ENCODE measurements at places on chromosomes 16 and 17.

DNA sequence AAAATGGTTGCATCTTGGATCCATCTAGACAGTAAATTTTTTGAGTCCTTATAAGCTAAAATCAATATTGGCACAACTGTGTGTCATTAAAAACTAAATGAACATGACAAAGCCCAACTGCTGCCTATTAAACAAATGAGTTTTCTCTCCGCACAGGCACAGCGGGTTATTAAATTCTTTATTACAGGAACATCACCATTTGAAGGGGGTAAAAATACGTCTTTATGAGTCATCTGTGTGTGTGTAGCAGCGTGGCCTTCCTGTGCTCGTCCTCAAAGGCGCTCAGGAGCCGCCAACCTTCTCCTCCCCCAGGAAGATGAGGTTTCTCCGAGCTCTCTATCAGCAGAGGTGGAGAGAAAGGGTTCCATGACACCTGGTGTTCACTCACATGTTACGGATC lies 62.6 kb upstream of the SDK2 start:
- DNase-seq, result no peak

DNA sequence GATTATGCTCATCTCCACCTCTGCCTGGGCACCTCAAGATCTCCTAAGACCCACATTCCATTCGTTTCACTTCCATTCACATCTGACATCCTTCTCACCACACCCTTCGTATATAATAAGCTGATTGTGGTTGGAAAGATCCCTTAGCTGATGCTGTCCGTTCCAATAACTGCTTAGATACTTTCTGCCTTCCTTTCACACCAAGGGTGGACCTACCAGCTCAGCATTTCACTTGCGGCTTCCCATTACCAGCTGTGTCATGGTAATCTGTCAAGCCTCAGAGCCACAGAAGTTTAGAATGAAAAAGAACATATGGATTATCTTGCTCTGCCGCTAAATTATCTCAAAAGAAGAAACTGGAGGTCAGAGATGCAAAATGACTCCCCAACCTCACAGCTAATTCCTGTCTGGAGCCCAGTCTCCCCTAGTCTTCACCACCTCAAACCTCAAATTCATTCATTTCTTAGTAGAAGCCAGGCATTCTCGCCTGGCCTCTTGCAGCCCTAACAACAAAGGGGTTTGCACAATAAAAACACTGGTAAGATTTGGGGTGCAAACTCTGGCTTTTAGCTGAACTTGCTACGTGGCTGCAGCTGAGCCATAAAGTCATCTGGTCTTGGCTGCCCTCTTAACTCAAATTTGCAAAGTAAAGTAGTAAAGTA lies 182.8 kb upstream of the HS3ST3A1 start:
- no peak for DNase-seq

DNA sequence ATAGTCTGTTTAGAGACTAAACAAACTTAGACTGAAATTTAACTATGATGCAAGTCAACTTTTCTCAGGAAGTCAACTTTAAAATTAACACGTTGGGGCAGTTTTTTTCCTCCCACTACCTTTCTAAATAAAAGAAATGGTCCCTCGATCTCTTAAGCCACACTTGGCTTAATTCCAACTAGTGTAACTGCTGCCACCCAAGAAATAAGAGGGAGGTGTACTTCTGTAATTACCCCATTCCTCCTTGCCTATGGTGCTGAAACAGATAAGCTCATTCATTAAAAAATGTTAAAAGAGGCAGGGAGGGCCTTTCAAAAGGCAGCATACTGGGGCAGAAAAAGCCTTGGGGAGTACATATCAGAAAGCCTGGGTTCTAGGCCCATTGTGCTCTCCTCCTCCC lies 59.8 kb downstream of the NCOR1 start:
- DNase-seq, result no peak

- no peak for DNase-seq
Measured at GRCh38 chr17:37081287-37081686, 132.5 kb downstream of the AATF start.

DNA sequence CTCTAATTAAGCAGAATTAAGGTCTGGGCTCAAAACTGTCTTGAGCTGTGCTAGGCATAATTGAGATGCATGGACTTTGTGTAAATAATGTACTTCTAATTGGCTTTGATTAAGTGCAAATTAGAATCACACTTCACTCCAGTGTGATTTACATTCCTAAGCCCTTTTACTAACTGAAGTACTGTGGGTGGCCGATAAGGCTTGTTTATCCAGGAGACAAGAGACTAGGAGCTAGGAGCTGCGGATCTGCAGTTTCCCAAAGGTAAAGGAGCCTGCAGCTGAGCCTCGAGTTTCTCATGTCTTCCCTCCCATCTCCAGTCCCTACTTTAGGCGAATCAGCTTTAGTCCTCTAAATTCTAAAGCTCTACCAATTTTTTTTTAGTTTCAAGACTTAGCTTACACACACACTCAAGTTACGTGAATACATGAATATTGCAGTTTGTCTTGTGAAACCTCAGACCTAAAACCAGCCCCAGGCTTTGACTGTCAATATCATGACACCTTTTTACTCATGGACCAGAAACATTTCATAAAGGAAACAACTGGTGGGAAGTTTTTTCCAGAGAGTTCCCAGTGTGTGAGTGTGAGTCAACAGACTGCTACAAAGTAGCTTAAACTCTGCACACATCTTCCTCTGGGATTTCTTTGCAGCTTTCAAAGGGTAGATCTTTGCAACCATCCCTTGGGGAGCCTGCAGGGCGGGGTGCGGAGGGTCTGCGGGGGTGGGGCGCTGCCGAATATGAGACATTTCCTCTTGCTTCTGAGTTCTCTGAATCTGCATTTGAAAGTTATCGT lies 113.9 kb upstream of the TBX2 start:
- no peak for DNase-seq

GRCh38 chr16:620700-621525 lies 9.9 kb upstream of the WFIKKN1 start:
- no peak for DNase-seq

DNA sequence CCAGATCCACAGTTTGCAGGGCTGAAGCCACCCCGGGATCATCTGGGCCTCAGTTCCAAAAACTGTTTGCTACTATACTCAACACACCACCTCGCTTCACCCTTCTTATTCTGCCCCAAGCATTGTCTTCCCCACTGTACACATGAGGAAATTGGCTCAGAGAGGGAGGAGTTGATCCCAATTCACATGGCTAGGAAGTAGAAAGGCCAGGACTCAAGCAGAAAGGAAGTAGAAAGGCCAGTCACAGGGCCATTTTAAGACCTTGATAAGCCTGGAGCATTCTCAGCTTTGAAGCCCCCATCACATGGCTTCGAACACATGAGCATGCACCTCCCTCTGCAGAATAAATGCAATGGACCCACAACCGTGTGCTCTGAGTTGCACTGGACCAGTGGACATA lies 7.7 kb upstream of the PRSS22 start:
- DNase-seq, result no peak

DNA sequence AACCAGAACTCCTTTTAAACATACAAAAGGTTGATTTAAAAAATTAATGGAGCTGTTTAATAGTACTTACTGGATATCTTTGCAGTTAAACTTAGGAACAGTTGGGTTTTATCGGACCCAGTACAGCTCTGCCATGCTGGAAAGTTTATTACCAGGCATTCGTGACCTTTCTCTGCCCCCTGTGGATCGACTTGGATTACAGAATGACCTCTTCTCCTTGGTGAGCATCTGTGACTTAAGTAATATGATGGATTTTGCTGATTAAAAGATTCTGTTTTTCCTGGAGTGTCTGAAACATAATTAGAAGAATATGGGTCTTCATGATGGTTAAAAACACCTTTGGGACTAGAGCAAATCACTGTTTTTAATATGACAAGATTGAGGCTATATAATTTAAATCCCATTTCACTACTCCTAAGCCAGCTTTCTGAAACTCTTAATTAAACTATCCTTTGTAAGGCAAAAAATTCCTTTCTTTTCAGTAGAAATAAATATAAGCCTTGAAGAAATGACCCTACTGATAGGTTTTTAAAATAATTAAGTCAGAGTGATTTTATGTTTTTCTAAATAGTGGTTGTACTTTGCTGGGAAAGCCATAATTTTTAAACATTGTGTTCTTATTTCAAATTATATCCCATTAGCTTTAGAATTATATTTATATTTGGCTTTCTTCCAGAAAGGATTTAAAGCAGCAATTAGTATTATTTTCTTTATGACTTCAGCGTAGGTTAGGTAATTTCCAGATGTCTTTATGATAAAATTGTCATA lies 45.7 kb upstream of the KPNB1 start:
- DNase-seq, result no peak

Data from HEK293T (cell line).